ENCODE measurements at places on chromosomes 16 and 17.

DNA sequence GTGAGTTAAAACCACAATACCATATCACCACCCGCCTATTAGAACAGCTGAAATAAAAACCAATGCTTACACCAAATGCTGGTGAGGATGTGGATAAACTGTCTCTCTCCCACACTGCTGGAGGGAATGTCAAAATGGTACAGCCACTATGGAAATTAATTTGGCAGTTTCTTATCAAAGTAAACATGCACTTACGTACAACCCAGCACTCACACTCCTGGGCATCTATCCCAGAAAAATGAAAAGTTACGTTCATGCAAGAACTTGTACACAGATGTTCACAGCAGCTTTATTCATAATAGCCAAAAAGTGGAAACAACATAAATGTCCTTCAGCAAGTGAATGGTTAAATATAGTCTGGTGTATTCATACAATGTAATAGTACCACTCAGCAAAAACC is 173.2 kb upstream of the MYOCD start:
- DNase-seq: no peak

DNA sequence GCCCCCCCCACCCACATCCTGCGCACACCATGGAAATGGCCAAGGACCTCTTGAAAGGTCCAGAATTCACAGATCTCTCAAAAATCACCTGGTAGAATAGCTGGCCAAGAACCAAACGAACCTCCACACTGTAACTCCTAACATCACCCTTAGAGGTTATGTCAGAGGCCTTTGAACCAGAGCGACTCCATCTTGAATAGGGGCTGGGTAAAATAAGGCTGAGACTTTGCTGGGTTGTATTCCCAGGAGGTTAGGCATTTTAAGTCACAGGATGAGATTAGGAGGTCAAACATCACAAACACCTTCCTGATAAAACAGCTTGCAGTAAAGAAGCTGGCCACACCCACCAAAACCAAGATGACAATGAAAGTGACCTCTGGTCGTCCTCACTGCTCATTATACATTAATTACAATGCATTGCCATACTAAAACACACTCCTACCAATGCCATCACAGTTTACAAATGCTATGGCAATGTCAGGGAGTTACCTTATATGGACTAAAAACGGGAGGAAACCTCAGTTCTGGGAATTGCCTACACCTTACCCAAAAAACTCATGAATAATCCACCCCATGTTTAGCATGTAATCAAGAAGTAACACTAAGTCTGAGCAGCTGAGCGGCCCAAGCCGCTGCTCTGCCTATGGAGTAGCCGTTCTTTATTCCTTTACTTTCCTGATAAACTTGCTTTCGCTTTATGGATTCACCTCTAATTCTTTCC is 34.8 kb downstream of the SYCE1L start:
- DNase-seq: no peak

GRCh38 chr17:32870969-32871368 is 6.0 kb downstream of the MYO1D start:
- DNase-seq: no peak

DNA sequence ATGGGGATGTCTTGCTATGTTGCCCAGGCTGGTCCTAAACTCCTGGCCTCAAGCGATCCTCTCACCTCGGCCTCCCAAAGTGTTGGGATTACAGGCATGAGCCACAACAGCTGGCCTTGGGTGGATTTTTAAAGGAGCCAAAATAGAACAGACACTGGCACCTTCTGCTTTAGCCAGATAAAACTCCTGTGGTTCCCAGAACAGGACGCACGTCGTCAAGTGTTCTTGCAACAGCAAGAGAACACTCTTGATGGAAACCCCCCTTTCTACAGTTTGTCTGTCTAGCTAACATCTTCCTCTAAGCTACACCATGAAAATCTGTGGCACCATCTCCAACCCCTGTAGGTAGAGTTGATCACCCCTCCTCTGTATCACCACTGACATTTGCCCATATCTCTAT is 122.6 kb downstream of the NPIPB5 start:
- DNase-seq: no peak

DNA sequence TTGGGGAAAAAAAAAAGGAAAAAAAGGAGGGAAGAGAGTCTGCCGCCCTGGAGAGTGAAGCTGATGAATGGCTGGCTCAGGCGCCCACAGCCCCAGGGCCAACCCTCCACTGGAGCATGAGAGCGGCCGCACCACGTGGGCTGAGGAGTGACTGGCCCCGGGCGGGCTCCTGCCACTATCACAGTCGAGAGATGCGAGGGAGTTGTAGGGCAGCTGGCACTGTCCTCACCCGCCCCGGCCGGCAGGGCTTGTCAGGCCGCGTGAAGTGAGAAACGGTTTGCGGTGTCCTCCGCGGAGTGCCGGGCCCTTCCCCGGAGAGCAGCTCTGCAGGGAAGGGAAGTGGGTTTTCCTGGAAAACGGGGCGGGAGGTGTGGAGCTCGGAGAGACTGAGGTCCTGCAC is 45.9 kb downstream of the JPH3 start:
- DNase-seq: no peak

GRCh38 chr16:84218176-84218823 is 21.5 kb downstream of the KCNG4 start:
- no peak for DNase-seq

DNA sequence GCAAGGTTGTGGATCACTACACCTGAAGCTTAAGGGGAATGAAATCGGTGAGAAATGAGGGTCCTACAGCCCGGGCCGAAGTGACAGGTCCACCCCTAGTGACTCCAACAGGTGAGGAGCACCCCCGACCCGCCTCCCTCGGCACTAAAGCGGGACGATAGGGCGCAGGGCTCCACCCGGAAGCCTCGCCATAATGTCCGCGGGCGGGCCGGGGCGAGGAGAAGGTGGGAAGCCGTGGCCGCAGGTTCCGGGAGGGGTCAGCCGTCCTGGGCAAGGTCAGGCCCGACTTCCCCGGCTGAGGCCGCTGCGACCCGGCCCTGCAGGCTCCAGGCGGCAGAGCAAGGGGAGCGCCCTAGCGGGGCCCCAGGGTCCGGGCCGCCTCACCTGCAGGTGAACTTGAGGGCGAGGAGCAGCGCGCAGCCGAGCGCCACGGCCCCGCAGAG is 543 bp downstream of the TXNDC11 start:
- peak; percentile 59 for DNase-seq

DNA sequence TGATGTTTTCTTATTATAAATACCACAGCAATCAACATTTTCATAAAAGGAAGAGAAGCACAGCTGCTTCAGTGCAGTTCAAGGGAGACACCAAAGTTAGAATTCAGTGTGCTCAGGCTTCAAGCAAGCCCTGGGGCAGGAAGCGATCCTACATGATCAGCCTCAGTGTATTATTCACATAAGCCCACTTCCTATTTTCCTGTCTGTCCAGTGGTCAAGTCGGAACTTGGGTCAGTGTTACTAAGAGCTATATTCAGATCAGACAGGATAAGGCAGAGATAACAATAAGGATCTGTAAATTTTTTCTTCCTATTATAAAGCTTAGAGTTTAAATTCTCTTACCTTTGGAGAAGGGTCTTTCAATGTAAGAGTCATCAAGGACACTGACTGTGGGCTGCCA is 12.9 kb downstream of the HEATR6 start:
- no peak for DNase-seq

DNA sequence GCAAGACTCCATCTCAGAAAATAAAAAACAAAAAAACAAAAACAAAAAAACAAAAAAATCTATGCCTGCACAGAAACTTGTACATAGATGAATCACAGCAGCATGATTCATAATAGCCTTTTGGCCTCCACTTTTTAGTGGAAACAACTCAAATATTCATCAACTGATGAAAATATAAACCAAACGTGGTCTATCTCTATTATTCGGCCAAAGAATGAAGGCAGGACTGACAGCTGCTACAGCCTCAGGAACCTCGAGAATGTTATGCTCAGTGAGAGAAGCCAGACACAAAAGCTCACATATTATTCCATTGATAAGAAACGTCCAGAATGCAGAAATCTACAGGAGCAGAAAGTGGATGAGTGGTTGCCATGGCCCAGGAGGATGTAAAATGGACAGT is 19.8 kb downstream of the PPL start:
- no peak for DNase-seq

- DNase-seq: no peak
These were observed 5.2 kb upstream of the CD79B start for GRCh38 chr17:63937319-63937718.

DNA sequence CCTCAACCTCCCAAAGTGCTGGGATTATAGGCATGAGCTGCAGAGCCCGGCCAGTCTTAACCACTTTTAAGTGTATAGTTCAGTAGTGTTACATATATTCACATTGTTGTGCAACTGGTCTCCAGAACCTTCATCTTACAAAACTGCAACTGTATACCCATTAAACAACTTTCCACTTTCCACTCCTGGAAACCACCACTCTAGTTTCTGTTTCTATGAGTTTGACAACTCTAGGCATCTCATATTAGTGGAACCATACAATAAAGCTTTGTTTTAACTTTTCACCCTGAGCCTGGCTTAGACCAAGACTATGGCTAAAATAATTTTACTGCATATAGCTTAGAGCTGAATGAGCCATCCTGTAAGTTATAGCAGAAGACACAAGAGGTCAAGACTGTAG is 108.0 kb upstream of the GOT2 start:
- DNase-seq: no peak

DNA sequence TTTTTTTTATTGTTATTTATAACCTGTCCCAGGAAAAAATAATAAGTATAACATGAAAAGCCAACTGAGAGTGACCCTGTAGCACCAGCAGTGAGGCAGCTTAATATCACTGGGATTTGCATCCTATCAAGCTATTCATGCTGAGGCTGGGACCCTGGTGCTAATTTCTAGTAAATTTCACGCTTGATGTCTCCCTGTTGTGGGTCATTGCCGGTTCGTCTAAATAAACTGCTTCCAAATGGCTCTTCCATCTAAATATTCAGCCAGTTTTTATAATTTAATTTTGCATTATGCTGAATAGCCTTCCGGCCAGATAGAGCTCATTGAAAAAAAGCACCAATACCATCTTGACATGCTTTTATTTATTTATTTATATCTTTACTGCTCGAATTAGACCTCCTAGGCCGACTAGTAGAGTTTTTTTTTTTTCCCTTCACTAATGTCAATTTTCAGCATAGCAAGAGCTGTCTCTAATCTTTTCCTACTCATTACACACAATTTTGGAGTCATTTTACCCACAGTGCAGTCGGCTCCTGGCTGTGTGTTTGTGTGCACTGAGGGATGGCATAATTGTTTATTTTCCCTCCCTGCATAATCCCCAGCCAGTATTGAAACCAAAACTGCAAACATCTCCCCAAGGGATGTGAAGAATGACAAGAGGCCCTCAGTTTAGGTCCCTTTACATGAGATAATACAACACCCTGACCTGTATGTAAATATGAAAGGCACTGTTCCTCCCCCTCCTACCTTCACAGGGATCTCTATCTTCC is 168.8 kb downstream of the AATF start:
- no peak for DNase-seq

- no peak for DNase-seq
These were observed 39.2 kb downstream of the CCDC42 start for GRCh38 chr17:8705427-8705826.
